Cerebellum (tissue), 4 donors: ENCODE measurements at places on chromosomes 7 and 10. TPM values are rescaled to one million over a fixed set of nuclear protein-coding genes. Genes with fewer than 3 reads are reported as not detected.

GRCh38 chr10:88849234-88849633 is 2.4 kb downstream of the ANKRD22 start:
- no peak for DNase-seq

The PRKCQ gene
- 0.91 TPM for total RNA-seq

- DNase-seq: no peak
Measured at GRCh38 chr10:108452533-108452932, 1288.0 kb upstream of the SORCS1 start.

The PRRT4 gene
- 6.5 TPM for total RNA-seq

DNA sequence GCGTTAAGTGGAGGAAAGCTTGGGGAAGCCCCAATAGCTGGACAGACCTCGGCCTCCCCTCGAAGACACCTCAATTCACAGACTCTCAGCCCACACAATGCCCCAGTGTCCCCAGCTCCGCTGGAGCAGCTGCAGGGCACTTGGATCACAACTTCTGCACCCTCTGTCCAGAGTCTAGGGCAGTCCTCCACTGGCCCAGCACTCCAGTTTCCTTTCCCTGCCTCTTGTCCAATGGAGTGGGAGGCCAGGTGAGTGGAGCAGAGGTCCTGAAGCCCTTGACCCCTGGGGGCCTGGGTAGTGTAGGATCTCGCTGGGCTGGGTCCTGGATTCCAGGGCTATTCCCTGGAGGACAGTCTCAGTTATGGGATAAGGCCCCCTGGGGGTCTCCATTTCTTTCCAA is 11.9 kb downstream of the SFRP5 start:
- no peak for DNase-seq

DNA sequence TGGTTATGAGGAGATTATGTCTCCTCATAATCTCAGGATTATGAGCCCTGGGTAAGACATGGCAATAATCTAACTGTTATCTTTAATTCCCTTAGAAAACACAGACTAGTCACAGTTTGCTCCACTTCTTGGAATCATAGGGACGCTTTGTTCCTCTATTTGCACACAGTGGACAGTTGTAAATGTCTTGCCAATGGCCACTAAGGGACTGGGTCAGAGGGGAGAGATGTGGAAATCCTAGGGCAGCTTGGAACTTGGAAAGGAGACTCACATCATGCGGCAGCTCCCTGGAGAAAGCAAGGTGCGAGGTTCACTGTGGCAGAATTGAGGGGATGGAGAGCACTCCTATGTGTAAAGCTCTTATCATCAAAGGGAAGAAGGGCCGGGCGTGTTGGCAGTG is 266.1 kb downstream of the PRPF18 start:
- no peak for DNase-seq

DNA sequence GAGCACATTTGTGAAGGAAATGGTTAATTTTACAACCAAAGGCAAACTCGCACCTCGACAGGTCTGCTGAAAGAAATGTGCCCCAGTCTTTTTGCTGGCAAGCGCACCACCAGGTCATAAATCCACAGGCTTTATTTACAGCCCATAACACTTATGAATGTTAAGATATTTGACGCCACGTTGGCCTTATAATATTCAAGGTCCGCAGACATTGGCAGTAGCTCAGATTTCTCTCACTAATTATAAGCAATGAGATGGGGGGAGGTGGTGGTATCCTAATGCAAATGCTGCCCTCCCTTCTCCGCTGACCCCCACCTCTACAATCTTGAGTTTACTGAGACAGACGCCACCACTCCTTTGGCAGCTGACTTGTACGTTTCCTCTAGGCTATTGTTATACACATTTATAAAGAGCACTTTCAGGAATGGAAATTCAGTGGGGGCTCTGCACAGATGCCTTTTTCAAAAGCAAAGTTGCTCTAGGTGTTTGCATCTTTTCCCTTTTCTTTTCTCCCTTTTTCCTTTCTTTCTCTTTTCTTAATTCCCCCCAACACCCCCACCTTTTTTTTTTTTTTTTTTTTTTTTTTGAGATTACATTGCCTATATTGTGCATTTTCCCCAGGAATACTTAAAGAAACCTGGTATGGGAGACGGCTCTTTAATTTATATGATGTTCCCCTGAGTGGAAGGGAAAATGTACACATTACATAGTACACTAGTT is 6.7 kb downstream of the TCF7L2 start:
- no peak for DNase-seq
